ENCODE measurements at places on chromosomes 5 and 9.
A peak's percentile ranks its signal among the peaks of the same experiment; 100 is the strongest.

GRCh38 chr5:157020511-157021222 lies 38.2 kb downstream of the HAVCR1 start:
- no peak for DNase-seq

DNA sequence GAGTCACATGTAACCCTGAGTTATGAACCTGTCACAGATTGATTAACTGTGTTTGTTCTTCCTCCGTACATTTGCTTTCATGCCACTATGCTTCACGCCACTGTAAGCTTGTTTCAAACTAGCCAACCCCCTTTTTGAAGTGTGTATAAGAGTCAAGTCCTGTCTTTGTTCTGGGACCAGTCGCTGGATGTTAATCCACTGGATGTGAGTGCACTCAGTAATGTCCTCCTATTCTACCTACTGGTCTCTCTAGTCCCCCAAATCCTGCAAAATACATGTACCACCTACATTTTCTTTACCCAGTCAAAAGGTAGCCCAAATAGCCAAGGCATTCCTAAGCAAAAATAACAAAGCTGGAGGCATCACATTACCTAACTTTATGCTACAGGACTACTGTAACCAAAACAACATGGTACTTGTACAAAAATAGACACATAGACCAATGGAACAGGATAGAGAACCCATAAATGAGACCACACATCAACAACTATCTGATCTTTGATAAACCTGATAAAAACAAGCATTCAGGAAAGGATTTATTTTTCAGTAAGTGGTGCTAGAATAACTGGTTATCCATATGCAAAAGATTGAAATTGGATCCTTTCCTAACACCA lies 1139.1 kb upstream of the SEMA6A start:
- no peak for DNase-seq

DNA sequence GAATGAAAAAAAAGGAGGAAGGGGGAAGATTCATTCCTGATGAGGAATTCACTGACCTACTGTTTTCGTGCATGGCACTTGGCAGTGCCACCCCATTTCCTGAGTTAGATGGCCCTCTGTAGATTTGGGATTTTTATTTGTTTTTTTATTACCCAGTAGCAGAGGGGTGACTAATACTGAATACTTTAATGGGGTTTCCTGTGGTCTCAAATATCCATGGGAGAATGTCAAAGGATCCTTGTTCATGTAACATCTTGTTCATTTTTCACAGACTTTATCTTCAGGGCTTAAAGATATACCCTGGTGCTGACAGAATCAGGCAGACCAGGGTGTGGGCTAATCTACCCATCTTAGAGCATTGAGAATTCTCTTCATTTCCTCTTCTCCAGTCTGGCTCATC lies 93.0 kb downstream of the MAMDC2 start:
- no peak for DNase-seq

- DNase-seq: no peak
Observed at GRCh38 chr5:172583931-172584511, 57.0 kb upstream of the NEURL1B start.

- no peak for DNase-seq
Observed at GRCh38 chr9:126608551-126608950, 5.2 kb upstream of the LMX1B start.

DNA sequence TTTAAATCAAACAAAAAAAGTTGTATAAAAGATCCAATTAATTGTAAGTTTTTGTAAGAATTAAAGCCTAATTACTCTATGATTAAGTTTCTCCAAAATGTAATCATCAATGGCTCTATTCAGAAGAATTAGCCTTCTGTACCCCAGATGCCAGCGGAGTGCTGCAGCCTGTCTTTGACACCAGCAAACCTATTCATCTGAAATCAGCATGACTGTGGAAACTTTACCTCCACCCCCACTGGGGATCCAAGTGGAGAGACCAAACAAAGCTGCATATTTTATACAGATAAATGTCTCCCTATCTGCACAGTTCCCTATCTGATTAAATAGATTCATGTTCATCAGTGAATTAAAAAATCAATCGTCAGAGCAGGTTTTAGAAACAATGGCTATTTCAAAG lies 426.8 kb downstream of the KIAA0825 start:
- no peak for DNase-seq

DNA sequence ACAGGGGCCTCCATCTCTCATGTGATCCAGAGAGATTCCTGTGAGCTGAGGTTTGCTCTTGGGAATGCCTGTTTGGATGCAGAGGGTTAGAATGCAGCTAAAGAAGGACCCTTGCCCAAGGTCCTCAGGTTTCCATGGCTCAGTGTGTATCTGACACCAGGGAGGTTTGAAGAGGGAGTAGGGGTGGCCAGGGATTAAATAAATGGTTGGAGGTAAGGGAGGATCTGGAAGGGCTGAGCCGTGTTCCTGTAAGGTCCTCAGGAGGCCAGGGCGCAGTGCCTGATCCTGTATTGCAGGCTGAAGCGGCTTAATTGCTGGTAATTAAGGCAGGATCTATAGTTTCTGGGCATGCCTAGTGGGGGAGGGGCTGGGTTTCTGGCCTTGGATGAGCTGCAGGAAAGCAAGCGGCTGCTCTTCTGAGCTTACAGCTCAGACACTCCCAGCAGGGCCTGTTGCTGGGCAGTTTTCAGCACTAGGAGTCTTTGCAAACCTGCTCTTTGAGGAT lies 41.5 kb upstream of the MAP1B start:
- no peak for DNase-seq

GRCh38 chr5:14415024-14415697 lies 166.4 kb upstream of the OTULINL start:
- no peak for DNase-seq

DNA sequence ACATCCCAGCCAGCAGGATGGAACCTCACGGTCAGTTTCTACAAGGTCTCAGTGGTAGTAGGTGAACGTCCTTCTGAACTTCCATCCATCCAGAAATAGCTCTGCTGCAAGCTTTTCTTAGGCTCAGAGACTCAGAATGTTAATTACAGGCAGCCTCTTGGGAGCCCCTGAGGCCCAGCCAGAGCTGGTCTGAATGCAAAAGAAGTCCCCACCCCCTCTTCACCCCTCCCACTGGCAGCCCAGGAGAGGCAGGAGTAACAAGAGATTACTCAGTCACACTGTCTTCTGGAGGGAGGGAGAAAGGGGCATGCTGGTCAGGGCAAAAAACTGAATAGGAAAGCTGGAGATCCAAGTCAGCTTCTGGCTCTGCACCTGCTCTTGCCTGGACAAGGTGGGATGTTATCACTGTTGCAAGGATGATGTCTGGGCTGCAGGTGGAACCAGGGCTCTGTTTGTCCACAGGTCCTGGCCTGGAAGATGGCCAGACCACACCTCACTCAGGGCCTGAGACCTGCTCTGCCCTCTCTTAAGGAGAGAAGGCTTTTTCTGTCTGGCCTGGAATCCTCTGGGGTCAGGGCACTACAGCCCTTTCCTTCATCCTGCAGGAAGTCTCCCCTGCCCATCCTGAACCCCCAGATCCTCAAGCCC lies 9.1 kb downstream of the ENHO start:
- DNase-seq: no peak

DNA sequence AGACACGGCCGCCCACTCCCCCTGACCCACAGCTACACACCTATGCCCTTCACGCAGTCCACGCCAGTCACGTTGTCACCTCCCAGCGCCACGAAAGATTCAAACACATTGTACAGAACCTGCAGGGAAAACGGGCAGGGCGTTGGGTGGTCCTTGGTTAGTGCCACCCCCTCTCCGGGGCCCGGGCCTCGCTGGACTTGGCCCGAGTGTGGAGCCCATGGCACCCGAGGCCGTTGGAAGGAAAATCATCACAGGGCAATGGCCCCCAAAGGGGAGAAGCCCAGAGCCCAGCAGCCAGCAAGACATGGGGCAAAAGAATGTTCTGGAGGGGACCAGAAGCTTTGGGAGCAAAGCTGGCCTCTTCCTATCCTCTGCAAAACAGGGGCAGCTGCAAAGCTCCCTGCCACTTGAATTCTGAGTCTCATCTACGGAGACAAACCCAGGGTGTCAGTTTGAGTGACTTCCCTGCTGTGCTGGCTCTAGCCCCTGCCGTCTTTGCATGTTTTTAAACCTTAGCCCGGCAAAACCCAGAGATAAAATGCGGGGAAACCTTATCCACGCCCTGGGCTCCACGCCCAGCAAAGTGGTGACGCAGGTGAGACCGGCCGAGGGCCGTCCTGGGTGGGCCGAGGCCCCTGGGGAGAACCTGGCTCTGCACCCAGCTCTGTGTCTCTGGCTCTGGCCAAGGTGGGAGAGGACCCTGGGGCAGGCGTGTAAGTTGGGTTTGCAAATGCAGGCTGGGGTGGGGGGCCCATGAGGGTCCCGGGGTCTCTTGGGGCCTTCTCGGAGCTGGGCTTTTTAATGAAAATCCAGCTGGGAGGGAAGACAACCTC lies 38.9 kb downstream of the SLC9A3 start:
- DNase-seq: no peak

DNA sequence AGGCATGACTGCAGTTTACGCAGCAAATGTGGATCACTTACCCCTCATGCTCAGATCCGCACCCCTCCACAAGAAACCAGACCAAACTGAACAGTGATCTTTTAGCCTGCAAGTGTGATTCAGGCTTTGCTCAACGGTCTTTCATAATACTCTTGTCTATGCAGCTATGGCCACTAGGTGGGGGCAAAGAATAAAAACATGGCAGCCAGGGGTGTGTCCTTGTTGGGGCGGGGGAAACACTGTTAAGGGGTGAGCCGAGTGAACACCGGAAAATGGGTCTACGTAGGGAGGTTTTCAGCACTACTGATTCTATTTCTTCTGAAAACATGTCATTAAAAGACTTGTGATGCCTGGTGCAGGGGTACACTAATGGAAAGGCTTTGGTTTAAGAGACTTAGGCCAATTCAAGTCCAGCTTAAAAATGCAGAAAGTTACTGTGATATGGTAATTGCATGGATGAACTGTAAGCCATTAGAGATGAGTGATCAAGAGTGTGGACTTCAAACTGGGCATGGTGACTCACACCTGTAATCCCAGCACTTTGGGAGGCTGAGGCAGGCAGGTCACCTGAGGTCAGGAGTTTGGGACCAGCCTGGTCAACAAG lies 49.9 kb upstream of the GPR151 start:
- peak; percentile 9 for DNase-seq

GRCh38 chr5:59390989-59391388 lies 502.5 kb downstream of the PDE4D start:
- DNase-seq: no peak

DNA sequence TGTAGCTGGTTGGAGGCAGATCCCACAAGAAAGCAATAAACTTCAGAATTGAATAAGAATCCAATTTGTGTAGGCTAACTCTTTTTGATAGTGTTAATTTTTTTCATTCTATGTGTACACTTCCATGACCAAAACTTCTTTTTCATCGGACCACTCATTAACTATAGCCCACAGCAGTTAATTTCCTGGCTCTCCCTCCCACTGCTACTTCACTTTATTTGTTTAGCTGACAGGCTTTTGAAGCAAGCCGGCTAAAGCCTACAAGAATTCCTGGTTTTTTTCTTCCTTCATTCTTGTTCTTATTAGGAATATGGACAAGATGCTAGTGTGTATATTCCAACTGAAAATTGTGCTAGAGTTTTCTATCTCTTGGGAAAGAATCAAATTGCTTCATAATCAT lies 329.2 kb upstream of the CCNH start:
- no peak for DNase-seq

DNA sequence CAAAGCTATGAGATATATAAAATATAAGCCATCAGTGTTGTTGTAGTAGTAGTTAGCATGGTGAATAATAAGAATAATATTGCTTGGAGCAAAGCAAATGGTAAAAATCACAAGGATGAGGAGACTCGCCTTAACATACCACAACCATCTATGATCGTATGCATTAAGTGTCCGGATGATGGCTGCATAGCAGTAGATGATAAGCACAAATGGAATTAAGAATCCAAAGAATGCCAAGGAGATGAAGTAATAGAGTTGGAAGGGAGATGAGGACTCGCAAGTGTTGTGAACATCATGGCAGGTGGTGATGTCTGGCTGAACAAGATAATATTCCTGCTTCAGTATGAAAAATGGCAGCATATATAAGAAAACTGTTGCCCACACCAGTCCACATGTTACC lies 5.5 kb downstream of the F2RL2 start:
- DNase-seq: no peak

- DNase-seq: no peak
Observed at GRCh38 chr5:172411484-172412072, 42.7 kb downstream of the SH3PXD2B start.

DNA sequence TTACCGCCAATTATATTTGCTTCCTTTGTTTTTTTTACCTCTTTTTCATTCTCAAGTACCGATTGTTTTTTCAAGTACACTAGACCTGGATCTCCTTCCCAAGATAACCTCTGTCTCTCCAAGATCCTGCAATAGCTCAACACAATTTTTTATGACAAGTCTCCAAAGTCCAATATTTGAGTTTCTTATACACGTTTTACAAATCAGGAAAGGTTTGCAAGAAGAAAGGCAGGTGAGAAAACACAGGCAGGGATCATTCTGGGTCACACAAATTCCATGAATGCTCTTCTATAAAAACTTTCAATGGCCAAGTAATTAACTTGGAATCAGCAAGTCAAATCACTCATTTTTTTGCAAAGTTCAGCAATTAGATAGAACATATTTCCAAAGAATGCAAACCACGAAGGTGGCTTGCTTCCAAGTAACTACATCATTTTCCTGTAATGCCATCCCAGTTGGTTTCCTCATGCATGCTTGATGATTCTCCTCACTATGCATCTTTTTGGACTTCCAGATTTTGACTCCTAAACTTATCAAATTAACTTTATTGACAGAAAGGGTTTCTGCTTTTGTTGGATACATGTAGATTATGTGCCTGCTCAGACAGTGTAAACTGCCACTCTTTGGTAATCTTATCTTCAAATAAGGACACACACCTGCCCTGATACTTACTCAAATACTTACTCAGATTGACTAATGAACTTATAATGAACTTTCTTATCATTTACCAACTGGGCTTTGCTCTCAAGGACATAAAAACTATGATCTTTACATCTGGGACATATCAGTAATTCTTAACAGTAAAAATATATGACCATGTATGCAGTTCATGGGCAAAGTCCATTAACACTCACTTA lies 24.7 kb upstream of the IFNE start:
- no peak for DNase-seq

- DNase-seq: no peak
Observed at GRCh38 chr5:43497311-43498104, 13.8 kb upstream of the TMEM267 start.

- DNase-seq: no peak
Observed at GRCh38 chr5:96253140-96253539, 179.9 kb downstream of the PCSK1 start.

GRCh38 chr5:29005386-29005785 lies 1967.0 kb upstream of the CDH9 start:
- no peak for DNase-seq

GRCh38 chr9:33620738-33621439 lies 96.8 kb downstream of the ANKRD18B start:
- no peak for DNase-seq

GRCh38 chr5:68331192-68332079 lies 115.9 kb downstream of the PIK3R1 start:
- no peak for DNase-seq

GRCh38 chr5:139212486-139212885 lies 14.3 kb upstream of the SIL1 start:
- no peak for DNase-seq

All from stimulated activated CD8-positive, alpha-beta memory T cell treated with anti-CD3 and anti-CD28 coated beads, Interleukin-4, amount 100 ng/mL, for 1 hour (primary cell).